ENCODE measurements at places on chromosomes 1 and 21. TPM values are rescaled to one million over a fixed set of nuclear protein-coding genes. Genes with fewer than 3 reads are reported as not detected.

GRCh38 chr21:26115899-26116298, 54.7 kb downstream of the APP start:
- H3K27me3 ChIP-seq: no peaks in the 10 kb centered on the region
- peaks cover 17% of the 10 kb centered on the region for H3K4me1 ChIP-seq
- H3K27ac ChIP-seq: peak overlapping the region; percentile 77
- H3K4me3 ChIP-seq: no peak overlapping the region
- no peaks in the 10 kb centered on the region for H3K36me3 ChIP-seq

- peaks cover 31% of the 10 kb centered on the region for H3K36me3 ChIP-seq
- H3K4me1 ChIP-seq: peaks cover 9% of the 10 kb centered on the region
- peak overlapping the region; percentile 96 for H3K4me3 ChIP-seq
- no peak for DNase-seq
- H3K27me3 ChIP-seq: no peaks in the 10 kb centered on the region
These were observed 1.7 kb downstream of the DR1 start for GRCh38 chr1:93347334-93347899.

DNA sequence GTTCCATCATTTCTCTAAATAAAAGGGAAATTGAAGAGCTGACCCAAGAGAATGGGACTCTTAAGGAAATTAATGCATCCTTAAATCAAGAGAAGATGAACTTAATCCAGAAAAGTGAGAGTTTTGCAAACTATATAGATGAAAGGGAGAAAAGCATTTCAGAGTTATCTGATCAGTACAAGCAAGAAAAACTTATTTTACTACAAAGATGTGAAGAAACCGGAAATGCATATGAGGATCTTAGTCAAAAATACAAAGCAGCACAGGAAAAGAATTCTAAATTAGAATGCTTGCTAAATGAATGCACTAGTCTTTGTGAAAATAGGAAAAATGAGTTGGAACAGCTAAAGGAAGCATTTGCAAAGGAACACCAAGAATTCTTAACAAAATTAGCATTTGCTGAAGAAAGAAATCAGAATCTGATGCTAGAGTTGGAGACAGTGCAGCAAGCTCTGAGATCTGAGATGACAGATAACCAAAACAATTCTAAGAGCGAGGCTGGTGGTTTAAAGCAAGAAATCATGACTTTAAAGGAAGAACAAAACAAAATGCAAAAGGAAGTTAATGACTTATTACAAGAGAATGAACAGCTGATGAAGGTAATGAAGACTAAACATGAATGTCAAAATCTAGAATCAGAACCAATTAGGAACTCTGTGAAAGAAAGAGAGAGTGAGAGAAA, 38.4 kb downstream of the CENPF start:
- no peaks in the 10 kb centered on the region for H3K27me3 ChIP-seq
- H3K27ac ChIP-seq: no peak overlapping the region
- H3K4me1 ChIP-seq: peaks cover 9% of the 10 kb centered on the region
- no peak for DNase-seq
- H3K4me3 ChIP-seq: no peak overlapping the region

DNA sequence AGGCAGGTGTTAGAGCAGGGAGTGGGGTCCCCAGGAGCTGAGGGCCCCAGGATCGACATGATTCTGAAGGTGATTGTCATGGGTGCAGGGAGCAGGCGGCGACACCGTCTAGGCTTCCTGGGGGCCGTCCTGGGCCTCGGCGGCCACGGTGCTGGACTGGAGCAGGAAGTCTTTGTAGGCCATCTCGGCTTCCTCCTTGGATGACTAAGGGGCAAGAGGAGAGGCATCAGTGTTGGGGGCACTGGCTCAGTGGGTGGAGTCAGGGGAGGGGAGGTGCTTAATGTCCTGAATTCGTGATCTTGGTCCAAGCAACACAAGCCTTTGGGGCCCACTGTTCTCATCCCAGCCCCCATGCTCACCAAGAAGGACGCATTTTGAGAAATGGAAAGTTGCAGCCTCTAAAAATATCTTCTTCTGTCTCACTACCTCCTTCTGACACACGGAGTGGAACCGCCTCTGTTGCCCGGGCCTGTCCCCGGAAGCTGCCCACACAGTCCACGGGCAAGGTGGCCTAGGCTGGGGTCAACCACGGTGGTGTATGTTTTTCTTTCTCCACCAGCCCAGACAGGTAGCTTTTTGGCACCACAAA, 8.6 kb upstream of the FCMR start:
- H3K4me1 ChIP-seq: no peaks in the 10 kb centered on the region
- 0 out of 2 replicates have a peak, but pooled peaks cover 4% of the 10 kb centered on the region for H3K27me3 ChIP-seq
- DNase-seq: no peak

The VWA1 gene
- polyA plus RNA-seq: 7.4 TPM

GRCh38 chr1:40462956-40463590, 12.8 kb downstream of the ZFP69B start:
- H3K36me3 ChIP-seq: peaks cover 28% of the 10 kb centered on the region
- DNase-seq: no peak
- H3K4me3 ChIP-seq: no peak overlapping the region
- no peaks in the 10 kb centered on the region for H3K4me1 ChIP-seq

DNA sequence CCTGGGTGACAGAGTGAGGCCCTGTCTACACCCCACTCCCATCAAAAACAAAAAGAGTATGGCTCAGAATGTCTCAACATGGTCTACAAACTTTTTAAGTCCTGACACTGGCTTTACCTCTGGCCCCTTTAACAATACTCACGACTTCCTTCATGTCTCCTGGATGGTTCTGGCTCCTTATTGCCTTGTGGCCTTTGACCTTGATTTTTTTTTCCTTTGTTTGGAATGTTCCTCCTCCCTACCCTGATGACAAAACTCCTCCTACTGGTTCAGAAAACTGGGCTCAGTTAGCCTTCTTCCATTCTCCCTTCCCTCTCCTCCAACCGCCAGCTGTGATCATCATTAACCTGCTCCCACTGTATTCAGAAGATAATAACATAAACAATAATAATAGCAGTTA, 4.6 kb upstream of the SOAT1 start:
- H3K4me1 ChIP-seq: no peaks in the 10 kb centered on the region
- H3K27me3 ChIP-seq: no peaks in the 10 kb centered on the region
- H3K4me3 ChIP-seq: no peak overlapping the region
- H3K36me3 ChIP-seq: no peaks in the 10 kb centered on the region
- no peak for DNase-seq

DNA sequence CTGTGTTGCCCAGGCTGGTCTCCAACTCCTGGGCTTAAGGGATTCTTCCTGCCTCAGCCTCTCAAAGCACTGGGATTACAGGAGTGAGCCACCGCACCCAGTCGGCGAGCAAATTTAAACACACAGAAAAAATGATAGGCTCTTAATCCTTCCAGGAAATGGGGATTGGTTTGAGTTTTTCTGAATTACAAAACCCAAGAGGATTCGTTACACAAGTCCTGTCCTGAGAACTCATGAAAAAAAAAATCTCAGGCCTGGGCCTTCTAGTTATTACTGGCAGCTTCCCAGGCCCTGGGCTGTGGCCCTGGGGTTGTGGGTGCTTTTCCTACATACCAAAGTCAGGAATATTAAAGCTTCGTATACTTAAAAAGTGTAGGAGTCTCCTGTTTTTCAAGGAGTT, 6.3 kb upstream of the IFNGR2 start:
- no peak overlapping the region for H3K4me3 ChIP-seq
- peak overlapping the region; percentile 91 for H3K27ac ChIP-seq
- no peaks in the 10 kb centered on the region for H3K27me3 ChIP-seq
- peaks cover 15% of the 10 kb centered on the region for H3K4me1 ChIP-seq

- no peak for DNase-seq
- H3K27me3 ChIP-seq: no peaks in the 10 kb centered on the region
- H3K4me3 ChIP-seq: no peak overlapping the region
- H3K4me1 ChIP-seq: no peaks in the 10 kb centered on the region
- no peak overlapping the region for H3K27ac ChIP-seq
These were observed 105.2 kb upstream of the HMGB4 start for GRCh38 chr1:33758698-33759097.

- peaks cover 45% of the 10 kb centered on the region for H3K36me3 ChIP-seq
- H3K27me3 ChIP-seq: no peaks in the 10 kb centered on the region
- H3K4me3 ChIP-seq: no peak overlapping the region
- H3K27ac ChIP-seq: no peak overlapping the region
These were observed 38.7 kb downstream of the PACC1 start for GRCh38 chr1:212375986-212376385.

DNA sequence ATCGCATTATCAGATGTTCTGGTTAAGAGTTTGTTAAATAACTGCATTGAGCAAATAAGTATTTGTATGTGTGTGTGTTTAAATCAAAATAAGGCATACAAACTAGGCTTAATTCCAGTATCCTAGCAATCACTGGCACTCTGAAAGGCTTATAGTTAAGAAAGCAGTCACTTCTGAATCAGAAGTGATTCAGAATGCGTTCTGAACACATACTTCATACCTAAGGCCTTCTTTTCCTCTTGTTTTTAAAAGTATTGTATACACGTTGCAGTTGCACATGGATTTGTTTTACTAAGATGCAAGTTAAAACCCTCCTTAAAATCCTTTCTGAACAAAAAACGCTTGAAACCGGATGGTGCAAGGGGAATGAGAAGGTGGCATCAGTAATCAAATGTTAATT, 238.4 kb upstream of the DMRTA2 start:
- DNase-seq: no peak
- H3K36me3 ChIP-seq: no peaks in the 10 kb centered on the region
- H3K4me3 ChIP-seq: no peak overlapping the region
- H3K4me1 ChIP-seq: peaks cover 6% of the 10 kb centered on the region
